ENCODE measurements at places on chromosomes 1 and 21.

GRCh38 chr1:19925342-19926070 lies 2.1 kb upstream of the PLA2G2E start:
- no peak for DNase-seq

- no peak for DNase-seq
Observed at GRCh38 chr1:109482791-109483671, 674 bp upstream of the ATXN7L2 start.

DNA sequence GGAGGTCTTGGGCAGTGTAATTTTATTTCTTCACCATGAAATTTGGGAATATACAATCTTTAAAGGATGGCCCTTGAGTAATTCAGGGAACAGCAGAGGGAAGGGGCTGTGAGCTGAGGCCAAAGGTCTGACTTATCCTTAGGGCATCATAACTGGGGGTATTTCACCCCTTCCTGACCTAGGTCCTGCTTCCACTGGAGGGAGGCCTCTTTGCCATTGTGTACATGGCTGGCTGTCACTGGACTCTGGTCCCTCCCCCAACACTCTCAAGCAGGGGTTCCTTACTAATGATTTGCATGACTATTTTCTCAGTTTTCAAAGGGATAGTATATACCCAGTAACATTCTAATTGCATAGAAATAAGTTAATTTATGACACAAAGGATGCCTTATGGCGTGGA lies 7.2 kb upstream of the PSRC1 start:
- DNase-seq: no peak

- DNase-seq: peak; percentile 77
Observed at GRCh38 chr1:202615501-202616354, 94.5 kb downstream of the SYT2 start.

DNA sequence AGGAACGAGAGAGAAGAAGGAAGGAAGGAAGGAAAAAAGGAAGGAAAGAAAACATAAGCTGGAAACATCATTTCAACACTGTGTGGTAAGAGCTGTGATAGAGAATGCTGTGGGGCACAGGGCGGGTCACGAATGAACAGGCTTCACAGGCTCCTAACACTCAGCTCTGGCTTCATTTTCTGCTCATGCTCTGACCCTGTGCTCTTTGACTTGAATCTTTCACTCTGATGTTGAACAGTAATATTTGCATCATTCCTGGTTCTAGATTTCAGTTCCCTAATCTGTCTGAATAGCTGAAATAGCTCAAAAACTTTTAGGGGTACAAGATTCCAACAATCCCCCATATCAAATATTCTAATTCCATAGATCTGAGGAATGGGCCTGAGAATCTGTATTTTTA lies 207.3 kb downstream of the LHX8 start:
- DNase-seq: no peak

DNA sequence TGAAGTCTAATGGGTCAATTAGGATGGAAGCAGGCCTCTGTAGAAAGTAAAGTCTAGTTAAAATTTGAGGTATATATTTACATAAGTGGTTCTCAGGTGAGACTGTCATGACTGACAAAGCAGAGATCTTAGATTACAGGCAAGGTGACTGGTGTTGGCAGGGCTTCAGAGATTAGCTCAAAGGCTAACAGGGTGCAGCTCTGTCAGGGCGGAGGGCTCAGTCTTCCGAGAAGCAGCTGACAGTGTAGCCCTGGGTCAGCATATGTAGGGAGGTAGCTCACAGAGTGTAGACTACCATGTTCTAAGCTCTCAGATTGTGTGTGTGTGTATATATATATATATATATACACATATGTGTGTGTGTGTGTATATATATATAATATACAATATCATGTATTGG lies 54.7 kb downstream of the RBM11 start:
- no peak for DNase-seq

GRCh38 chr1:106880226-106880625 lies 176.2 kb upstream of the PRMT6 start:
- DNase-seq: no peak

DNA sequence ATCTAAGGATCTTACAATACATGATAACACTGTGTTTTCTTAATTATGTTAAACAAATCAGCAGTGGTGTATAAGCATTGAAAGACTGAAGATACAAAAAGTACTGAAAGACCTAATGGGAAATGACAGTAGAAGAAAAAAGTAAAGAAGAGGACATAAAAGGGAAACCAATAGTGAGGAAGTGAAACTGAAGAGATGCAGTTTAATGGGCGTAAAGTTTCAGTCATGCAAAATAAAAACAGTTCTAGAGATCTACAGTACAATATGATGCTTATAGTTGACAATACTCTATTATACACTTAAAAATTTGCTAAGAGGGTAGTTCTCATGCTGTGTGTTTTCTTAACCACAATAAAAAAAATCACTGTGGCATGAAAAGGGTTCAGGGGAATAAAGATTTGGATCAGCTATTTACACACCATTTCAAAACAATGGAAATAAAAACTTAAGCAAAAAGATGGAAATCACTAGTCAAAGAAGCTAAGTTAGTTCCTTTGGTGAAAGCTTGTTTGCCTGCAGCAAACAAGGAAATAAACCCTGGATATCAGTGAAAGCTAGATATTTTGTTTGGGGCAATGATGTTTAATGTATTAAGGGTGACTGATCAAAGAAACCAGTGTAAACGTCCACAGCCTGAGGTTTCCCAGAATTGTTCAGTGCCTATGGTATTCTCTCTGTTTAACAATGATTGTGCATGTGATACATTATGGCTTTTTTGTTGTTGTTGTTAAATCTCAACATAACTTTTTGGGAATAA lies 1160.8 kb upstream of the ADGRL2 start:
- DNase-seq: no peak

- no peak for DNase-seq
Observed at GRCh38 chr1:5836776-5837440, 155.3 kb downstream of the NPHP4 start.

DNA sequence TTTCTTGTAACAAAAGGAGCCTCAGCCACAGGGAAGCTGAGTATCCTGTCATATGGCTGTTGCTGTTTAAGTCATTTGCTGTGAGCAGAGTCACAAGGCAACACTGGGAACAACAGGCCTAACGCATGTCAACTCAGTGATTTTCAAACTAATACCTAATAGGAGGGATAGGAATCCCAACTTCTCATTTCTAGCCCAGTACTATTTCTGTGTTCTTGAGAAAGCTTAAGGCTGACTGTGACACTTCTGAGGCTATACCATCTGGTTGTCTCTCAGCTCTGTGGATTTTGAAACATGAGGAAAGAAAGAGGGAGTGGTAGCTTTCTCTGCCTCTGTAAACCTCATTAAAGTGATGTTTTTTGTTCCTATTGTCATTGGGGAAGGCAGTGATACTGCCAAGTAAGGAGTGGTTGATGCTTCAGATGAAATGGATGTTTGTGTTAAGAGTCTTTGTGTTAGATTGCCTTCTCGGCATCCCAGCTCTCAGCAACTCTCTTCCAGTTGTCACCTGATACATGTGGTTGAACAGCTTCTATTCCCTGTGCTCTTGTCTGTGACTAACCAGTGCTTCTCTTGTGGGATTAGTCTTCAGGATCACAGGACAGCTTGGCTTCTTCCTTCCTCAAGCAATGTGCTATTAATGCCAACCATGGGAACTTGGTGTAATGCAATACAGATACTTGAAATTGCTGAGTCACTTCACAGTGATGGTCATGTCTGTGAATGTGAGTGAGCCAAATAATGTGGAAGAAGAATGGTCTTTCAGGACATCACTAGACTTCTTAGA lies 166.8 kb upstream of the IVNS1ABP start:
- peak; percentile 77 for DNase-seq

DNA sequence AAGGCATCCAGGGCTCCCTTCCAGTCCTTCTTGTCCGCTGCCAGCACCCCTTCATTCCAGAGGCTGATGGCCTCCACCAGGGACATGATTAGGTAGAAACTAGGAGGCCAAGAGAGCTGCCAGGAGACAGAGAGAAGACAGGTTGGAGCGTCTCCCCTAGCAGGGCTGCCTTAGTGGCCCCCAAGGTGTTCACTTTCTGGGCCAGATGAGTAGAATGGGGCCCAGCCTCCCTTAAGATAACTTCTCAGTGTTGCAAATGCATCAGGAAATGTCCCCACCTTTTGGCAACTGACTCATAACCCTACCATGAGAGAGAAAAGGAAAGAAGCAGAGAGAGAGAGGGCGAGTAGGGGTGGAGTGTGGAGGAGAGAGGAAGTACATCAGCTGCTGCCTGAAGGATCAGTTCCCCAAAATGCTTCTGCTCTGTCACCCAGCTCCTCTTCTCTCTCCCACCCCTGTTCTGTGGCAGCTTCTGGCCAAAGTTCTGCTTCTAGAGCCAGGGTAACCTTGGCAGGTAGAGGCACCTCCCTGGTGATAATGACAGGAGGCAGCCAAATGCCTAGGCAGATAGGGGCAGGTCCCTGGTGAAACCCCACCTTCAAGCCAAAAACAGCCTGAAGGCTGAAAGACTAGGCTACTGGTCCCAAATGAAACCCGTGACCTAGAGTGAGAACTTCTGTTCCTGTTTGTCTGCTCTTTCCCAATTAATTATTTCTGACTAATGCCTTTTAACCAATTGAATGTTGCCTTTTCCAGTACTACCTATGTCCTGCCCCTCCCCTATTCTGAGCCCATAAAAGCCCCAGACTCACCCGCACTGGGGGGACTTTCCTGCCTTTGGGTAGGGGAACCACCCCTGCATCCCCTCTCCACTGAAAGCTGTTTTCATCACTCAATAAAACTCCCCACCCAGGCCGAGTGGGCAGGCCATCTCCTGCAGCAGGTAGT lies at the start of gene NCF2:
NCF2 (minus strand) TSS at position 216 of the 948 bp plus-strand sequence; CDS start at position 86, 130 bp downstream.
- DNase-seq: no peak

- no peak for DNase-seq
Observed at GRCh38 chr21:42073145-42074099, 2.3 kb downstream of the UMODL1 start.

- DNase-seq: peak; percentile 79
Observed at GRCh38 chr1:180530501-180530900, 28.1 kb upstream of the ACBD6 start.

- DNase-seq: no peak
Observed at GRCh38 chr1:174768516-174768915, 231.2 kb upstream of the CACYBP start.

GRCh38 chr1:201309416-201309815 lies 26.1 kb downstream of the PKP1 start:
- DNase-seq: peak; percentile 28

DNA sequence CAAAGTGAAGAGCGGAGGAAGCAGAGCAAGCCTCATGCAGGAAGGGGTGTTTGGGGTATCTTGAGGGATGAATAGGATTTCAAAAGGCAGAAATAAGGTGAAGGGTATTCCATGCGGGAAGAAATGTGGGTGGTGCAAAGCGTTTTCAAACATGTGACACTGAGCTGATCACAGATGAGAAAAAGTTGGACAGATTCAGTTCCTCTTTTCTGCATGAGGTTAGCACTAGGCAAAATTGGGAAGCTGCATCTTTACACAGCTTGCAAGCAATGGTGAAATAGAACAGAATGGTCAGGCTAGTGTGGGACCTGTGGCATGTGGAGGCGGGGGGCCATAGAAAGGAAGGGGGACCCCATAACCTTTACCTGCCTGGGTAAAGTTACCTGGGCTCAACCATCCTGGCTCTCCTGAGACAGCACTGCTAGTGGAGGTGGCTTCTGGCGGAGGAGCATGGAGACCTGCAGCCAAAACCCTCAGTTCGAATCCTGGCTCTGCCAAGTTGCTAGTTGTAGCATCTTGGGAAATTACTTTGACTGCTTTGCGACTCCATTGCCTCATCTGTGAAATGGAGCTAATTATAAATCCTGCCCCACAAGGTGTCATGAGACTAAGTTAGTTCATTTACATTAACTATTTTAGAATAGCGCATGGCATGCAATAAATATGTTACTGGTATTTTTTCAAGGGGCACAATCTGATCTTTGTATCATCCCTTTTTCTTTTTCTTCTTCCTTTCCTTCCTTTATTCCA lies 16.4 kb downstream of the KCNA10 start:
- no peak for DNase-seq

GRCh38 chr1:40625076-40625475 lies 40.4 kb downstream of the RIMS3 start:
- DNase-seq: peak; percentile 25

GRCh38 chr1:186302381-186302920 lies 72.6 kb downstream of the TPR start:
- DNase-seq: no peak

DNA sequence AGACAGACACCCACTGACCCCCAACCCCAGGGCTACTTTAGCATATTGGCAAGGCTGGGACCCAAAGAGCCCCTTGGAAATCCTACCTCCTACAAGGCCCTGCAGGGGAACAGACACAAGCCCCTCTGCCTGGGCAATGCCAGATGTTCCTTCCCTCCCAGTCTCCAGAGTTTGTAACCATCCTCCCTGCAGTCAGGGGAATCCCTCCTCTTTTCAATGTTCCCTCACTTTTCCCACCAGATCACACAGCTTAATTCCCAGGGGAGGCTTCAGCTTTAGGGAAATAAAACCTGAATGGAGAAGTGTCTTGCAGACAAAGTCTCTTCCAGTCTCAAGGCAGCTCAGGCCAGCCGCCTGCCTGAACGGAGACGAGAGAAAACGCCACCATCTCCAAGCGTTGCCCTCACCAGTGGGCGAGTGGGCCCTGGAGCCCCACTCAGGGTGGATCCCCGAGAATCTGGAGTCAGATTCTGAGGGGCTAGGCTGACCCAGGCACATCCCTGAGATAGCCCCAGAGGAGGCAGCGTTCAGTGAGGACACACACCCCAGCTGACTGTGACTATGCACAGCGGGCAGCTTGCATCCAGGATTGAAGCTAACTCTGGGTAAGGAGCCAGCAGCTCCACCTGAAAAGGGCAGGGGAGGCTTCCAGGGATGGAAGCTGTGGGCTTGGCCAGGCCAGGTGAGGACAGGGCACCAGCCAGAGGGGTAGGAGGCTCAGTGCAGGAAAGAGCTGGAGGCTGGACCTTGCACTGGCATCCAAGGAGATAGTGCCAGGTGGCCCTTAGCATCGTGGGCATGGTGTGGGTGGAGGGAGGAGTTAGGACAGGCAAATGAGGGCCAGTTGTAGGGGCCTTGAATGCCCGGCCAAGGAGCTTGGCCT lies 44.0 kb upstream of the ZC3H12A start:
- DNase-seq: no peak

DNA sequence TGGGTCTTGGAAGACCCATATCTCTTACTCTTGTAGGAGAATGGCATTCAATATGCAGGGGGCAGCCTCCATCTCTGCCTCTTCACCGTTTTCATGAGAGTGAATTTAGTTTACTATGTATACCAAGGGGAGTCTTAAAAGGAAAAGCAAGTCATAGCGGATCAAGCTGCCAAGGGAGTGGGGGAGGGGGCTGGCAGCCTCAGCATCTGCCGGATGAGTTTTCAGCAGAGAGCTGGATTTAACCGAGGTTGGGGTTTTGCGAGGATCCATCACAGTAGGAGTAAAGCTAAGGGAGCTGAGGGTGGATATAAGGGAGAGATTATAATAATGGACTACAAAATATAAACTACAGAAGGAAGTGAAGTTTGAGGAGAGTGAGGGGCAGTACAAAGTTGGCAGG lies 9.9 kb downstream of the CD160 start:
- DNase-seq: no peak
